ENCODE measurements at places on chromosomes 2 and 18.

- no peak for DNase-seq
Observed at GRCh38 chr2:60822987-60823386, 58.4 kb upstream of the REL start.

- DNase-seq, result no peak
Observed at GRCh38 chr2:31563273-31563839, 17.4 kb downstream of the SRD5A2 start.

GRCh38 chr18:80159713-80160636 is 50.9 kb downstream of the ADNP2 start:
- DNase-seq, result no peak

GRCh38 chr2:237490009-237490711 is 3.1 kb downstream of the MLPH start:
- no peak for DNase-seq

- DNase-seq, result no peak
Observed at GRCh38 chr2:203824603-203825002, 43.0 kb upstream of the CTLA4 start.

GRCh38 chr2:228417956-228418355 is 236.5 kb upstream of the SPHKAP start:
- DNase-seq, result no peak

DNA sequence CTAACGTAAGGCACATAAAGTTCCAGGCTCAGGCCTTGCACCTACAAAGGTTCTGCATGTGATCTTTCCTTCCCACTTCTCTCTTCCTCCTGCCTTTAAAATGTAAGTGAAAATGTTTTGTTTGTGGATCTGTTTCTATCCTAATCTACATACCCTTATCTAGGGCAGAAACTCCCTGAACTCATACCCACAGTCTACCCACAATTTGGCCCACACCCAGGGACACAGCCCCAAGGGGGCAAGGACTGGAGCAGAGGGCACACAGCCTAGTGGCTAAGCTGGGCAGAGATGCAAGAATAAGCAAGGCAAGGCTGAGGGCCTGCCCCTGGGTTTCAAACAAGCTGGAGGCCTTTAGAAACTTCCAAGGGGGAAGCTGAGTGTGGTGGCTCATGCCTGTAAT is 71.0 kb downstream of the HS1BP3 start:
- no peak for DNase-seq

DNA sequence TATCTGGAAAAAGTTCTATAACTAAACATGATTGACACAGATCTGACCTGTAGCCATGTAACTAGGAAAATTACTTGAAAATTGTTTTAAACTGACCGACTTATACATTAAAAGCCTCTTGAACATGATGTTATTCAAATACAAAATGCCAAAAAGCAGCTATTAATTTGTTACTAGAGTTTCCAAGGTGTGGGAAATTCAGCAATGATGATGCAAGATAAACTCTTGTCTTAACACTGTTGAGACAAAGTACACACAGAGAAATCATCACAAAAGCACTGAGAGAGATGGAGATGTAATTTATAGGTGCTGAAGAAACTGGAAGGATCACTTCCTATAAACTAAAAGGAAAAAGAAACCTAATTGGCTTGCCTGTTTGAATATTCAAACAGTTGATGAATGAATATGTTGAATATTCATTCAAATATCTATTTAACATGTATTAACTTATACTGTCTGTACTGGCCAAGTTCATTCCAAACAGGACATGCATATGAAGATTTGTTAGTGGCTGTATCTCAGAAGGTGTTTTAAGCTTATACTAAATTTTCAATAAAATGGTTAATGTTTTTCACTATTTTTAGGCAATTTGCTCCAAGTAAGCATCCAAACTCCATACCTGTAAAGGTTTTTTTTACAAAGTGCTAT is 34.6 kb upstream of the WDR75 start:
- no peak for DNase-seq

GRCh38 chr18:51235009-51235789 is 37.7 kb upstream of the MEX3C start:
- no peak for DNase-seq

- DNase-seq, result no peak
Observed at GRCh38 chr18:79664525-79665125, 15.0 kb upstream of the CTDP1 start.

- DNase-seq, result no peak
Observed at GRCh38 chr2:109507828-109508227, 105.9 kb downstream of the SEPTIN10 start.

- no peak for DNase-seq
Observed at GRCh38 chr2:46256563-46257142, 40.6 kb upstream of the EPAS1 start.

All from frontal cortex (tissue), 4 donors.